Naive B cell (primary cell): ENCODE measurements at places on chromosomes 1 and 21. TPM values are rescaled to one million over a fixed set of nuclear protein-coding genes. Genes with fewer than 3 reads are reported as not detected.
A peak's percentile ranks its signal among the peaks of the same experiment; 100 is the strongest.

Gene SSU72
- polyA plus RNA-seq, result 255 TPM

DNA sequence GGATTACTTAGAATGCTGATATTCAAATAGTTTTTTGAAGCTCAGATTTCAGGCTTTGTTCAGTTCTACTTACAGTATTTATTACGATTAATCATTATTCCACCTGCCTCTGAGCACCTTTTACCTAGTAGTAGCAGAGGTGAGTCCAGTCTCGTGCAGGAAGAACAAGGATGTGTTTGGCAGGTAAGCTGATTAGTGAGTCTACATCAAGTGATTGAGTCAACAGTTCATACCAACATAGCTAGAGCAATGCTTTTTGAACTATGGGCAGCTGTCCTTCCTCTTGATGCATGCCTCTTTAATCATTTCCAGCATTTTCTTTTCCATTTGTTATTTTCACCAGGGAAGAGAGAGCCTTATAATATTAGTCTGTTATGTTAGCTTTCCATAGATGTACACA is 838.9 kb downstream of the USP25 start:
- H3K27ac ChIP-seq, result no peak overlapping the region
- no peaks in the 10 kb centered on the region for H3K27me3 ChIP-seq
- no peak overlapping the region for H3K4me3 ChIP-seq
- no peaks in the 10 kb centered on the region for H3K4me1 ChIP-seq
- DNase-seq, result no peak

- peaks cover 38% of the 10 kb centered on the region for H3K4me1 ChIP-seq
- H3K27ac ChIP-seq, result no peak overlapping the region
- no peak for DNase-seq
- no peak overlapping the region for H3K4me3 ChIP-seq
Measured at GRCh38 chr1:90964444-90965035, 57.3 kb downstream of the ZNF644 start.

- peaks cover 17% of the 10 kb centered on the region for H3K36me3 ChIP-seq
- H3K4me1 ChIP-seq, result peaks cover 42% of the 10 kb centered on the region
- no peak for DNase-seq
- peak overlapping the region; percentile 91 for H3K27ac ChIP-seq
- H3K27me3 ChIP-seq, result no peaks in the 10 kb centered on the region
Measured at GRCh38 chr1:9676815-9677393, 25.4 kb downstream of the PIK3CD start.

GRCh38 chr1:21242846-21243245 is 47.4 kb downstream of the ECE1 start:
- H3K4me1 ChIP-seq, result no peaks in the 10 kb centered on the region
- peaks cover 15% of the 10 kb centered on the region for H3K36me3 ChIP-seq
- H3K4me3 ChIP-seq, result no peak overlapping the region
- no peak for DNase-seq
- H3K27me3 ChIP-seq, result no peaks in the 10 kb centered on the region

DNA sequence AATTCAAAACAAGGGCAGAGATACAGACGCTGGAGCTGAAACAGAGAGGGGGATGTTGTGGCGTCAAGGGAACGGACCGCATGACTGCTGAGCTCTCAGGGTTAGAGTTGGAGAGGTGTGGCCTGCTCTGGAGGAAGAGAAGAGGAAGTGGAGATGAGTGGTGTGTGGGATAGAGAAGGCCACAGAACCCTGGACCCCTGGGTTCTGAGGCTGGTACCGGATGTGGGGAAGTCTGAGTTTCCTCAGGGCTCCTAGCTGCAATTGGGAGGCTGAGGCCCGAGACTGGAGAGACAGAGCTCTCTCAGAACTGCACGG is 1.8 kb downstream of the BCAN start:
- no peak for DNase-seq
- no peak overlapping the region for H3K27ac ChIP-seq
- no peaks in the 10 kb centered on the region for H3K36me3 ChIP-seq
- H3K4me1 ChIP-seq, result peaks cover 21% of the 10 kb centered on the region

- H3K27me3 ChIP-seq, result peaks cover 13% of the 10 kb centered on the region
- no peak overlapping the region for H3K4me3 ChIP-seq
- no peak for DNase-seq
- H3K4me1 ChIP-seq, result peaks cover 32% of the 10 kb centered on the region
- H3K36me3 ChIP-seq, result no peaks in the 10 kb centered on the region
Measured at GRCh38 chr1:199223936-199224335, 585.1 kb downstream of the PTPRC start.
